ENCODE measurements at places on chromosomes 5 and 9.

GRCh38 chr9:130881516-130881915 is 15.1 kb downstream of the QRFP start:
- DNase-seq, result no peak

DNA sequence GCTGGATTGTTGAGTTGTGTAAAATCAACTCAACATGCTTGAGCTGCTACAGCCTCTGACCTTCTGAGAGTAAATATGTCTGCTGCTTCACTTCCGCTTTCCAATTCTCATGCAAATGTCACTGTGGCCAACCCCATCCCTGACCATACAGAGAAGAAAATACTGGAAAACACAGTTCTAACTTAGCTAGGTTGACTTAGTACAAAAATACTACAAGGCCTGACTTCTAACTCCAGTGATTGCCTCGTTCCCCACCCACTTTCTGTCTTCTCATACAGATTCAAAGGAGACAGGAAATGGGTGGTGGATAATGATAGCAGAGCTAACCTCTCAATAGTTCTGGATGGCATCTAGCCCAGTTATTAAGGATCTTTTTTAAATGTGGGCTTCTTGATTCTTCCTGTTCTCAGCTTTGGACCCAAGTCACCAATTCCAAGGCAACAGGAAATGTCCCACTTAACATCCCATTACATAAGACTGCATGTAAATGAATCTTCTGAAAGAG is 226.6 kb upstream of the SLC24A2 start:
- DNase-seq, result no peak

DNA sequence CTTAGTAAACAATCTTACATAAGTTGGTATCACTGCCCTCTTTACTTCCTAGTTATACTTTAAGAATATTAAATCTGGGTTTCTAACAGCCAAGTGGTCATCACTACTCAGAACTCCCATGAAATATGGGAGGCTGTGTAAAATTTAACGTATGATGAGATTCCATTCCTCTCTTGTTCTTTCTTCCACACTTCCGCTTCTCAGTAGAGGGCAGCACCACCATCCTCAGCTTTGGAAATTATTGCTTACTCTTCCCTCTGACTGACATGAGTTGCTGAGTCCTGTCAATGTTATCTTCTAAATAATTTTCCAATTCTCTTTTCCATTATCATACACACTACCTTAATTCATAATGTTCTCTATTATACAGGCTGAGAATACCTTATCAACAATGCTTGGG is 194.0 kb downstream of the RFX3 start:
- DNase-seq, result no peak

DNA sequence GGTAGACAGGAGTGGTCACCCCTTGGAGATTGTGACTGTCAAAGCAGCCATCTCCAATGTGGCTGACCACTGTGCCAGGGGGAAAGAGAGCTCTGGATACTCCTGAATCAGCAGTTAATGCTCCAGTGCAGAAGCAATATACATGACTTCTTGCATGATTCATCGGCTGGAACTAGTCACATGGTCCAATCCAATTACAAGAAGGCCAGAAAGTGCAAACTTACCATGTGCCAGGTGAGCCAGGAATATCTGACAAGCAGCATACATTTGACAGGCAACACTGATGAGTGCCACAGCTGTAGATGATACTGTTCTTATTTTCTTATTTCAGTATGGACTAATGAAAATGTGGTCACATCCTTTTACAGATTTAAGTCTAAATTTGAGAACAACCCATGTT is 440.0 kb upstream of the MPDZ start:
- no peak for DNase-seq

DNA sequence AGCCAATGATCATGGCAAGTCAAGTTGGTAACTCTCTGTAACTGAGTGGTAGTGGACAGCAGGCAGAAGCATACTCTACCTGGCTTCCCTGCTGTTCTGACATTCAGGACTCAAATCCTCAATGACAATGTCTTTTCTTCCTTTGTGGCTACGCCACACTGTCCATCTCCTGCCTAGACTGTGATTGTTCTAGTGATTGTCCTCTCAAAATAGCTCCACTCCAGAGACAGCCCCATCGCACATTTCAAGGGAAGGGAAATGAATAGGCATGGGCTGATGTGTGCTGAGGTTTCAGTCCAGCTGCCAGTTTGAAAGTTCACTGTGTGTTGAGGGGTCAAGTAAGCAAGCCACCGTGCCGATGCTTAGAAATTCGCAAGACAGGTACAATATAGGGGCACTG is 227.0 kb upstream of the WWC1 start:
- DNase-seq, result no peak

- no peak for DNase-seq
Observed at GRCh38 chr5:154758493-154758892, 3.3 kb downstream of the LARP1 start.

- DNase-seq, result no peak
Observed at GRCh38 chr5:57598756-57599155, 116.1 kb upstream of the ACTBL2 start.

DNA sequence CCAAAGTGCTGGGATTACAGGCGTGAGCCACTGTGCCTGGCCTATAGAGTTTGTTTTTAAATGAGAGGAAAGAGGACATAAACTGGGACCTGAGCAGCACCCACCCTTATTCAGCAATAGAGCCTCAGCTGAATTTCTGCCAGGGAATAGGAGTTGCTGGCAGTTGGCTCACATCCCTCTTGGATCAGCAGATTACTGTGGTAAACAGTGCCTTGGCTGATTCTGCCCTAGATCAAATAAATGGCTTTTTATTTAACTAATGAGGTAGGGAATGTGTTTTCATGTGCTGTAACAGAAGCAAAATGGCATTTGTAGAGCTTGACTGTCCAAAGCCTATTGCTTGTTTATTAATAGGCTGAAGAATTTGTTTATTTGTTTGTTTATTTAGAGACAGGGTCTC is 2.1 kb downstream of the ARHGEF37 start:
- DNase-seq, result no peak

DNA sequence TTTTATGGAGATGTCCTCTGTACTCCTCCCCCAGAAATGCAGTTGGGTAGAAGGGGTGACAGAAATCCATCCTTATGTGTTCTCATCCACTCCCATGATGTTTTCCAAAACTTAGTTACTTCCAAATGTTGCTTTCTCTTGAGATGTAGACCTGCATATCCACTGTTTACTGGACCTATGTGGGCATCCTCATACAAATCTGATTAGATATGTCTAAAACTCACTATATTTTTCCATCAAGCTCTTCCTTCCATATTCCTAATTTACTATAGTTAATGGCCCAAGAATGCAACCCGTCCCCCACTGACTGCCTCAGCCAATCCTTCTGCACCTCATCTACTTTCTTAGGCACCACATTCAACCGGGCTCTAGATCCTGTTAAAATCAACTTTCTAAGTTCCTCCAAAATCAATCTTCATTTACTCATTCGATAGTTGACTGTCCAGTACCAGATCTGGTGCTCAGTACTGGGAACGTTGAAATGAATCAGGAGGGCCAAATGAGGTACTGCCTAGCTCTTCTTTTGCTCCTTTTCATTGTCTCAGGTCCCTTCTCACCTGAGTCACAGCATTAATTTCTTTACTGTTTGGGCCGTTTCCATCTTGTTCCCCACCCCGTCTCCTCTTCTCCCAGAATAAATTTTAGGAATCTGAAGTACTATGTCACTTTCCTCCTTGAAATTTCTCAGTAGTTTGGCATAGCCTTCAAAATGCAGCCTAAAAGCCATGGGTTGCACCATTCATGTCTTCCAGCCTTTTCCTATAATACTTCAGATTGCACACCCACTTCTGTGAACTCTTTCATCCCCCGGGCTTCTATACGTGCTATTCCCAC is 7.9 kb downstream of the PLK2 start:
- no peak for DNase-seq

DNA sequence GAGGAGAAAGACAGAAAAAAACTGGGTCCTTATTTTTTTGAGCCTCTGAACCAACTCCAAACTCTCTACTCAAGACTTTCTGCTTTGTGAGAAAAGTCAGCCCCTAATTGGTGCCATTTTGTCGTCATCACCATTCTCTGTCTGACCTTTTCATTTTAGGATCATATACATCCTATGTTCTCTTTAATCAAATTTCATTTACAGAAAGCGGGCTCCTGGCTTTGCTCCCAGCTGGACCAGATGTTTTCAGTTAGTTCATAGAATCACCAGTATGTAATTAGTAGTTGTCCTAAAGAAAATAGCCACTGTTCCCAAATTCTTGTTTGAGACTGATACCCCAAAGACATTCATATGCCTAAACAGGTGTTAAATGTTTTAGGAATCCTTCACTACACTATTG is 28.6 kb upstream of the SLCO4C1 start:
- no peak for DNase-seq

DNA sequence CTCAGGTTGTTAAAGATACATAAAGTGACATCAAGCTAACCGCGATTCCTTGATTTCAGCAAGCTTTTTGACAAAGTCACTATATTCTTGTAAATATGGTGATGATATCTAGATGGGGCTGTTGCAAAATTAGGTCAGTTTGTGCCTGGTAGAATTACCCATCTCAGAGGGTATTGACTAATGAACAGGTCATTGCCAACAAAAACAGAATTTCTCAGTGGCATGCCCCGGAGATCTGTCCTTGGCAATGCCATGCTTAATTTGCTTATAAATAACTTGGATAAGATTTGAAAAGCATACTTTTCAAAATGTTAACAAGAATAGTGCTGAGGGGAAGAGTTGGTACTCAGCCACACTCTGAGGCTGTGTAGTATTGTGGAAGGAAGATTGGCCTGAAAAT is 783.3 kb upstream of the SEMA6A start:
- no peak for DNase-seq

DNA sequence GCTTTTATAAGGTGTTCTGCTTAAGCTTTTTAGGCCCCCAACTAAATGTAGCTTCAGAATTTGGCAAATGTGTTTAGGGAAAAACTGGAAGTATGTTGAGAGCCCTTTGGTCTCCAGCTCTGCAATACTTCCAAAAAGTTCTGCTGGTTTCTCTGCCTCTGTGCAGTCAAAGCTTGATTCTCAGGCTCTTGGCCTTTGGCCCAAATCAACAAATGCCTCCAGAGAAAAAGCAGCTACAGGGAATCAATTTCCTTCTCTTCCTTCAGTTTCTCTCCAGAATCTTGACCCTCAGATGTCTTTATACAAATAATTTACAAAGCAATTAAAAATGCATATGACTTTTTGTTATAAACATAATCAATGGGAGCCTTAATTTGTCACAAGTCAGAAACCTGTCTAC is 235.7 kb downstream of the COMMD10 start:
- no peak for DNase-seq

- no peak for DNase-seq
Observed at GRCh38 chr5:109546461-109546860, 136.7 kb upstream of the PJA2 start.

DNA sequence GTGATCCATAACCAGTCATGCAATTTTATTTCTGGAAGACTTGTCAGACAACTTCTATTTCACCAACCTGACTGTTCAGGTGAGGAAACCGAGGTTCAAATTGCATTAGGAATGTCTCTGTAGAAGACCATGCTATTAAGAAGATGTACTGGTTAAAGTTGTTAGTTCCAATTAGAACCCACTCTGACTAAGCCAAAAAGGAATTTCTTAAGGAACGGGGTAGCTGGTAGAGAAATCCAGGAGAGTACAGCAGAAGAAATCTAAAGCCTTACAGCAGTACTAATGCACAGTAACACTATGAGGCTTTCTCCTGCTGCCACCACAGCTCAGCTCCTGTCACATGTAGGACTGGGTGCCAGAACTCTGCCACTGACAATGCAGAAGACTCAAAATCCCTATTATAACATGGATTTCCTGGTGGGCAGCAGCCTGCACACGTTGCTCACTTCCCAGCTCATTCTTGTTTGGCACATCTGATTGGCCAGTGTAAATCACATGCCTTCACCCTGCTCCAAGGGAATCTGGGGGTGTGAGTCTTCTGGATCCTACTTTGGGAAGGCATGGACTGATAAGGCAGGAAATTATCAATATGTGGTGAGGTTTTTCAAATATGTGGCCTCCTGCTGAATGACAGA is 37.1 kb downstream of the CAST start:
- DNase-seq, result no peak

DNA sequence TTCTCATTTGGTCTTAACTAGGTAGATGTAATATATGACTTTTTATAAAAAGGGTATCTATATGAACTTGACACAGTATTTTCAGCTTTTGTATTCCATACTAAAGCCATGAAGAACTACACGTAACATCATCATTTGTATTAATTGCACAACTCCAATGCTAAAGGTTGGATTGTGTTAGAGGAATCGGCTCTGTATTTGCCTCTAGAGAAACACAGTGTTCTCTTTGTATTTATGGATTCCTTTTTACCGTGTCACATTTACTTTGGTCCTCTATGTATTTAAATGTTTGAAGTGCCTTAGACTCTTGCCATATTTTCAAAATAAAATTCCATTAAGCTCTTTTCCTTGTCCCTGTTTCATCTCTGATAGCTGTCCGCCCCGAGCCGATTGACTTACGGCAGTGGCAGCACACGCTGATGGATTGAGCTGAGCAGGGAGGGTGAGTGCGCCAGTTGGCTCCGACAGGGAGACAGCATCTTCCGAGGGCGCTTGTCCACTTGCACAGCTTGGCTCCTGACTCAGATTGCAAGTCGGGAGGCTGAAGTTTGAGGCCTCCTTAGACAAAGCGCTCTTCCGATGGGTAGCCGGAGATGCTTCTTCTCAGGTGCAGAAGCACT is 95.6 kb upstream of the DMRT1 start:
- no peak for DNase-seq

DNA sequence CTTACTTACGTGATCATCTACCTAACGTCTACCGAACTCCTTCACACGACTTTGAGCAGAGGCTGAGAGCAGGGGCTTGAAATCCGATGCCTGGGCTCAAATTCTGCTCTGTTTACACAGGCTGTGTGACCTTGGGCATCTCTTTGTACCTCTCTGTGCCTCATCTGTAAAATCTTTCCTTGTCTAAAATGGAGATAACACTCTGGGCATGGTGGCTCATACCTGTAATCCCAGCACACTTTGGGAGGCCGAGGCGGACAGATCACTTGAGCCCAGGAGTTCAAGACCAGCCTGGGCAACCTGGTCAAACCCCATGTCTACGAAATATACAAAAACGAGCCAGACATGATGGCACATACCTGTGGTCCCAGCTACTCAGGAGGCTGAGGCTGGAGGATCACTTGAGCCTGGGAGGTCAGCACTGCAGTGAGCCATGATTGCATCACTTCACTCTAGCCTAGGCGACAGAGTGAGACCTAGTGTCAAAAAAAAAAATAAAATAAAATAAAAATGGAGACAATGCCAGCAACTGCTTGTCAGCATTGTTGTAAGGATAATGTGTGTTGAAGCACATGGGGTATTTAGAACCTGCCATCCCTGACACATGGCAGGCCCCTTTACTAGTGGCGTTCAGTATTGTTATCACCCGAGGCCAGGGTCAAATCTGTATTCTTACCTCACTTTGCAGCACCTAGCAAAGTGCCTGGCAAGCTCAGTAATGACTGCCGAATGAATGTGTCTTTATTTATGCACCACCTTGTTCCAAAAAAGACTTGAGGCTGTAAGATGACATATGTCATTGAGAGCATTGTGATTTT is 32.6 kb upstream of the CRB2 start:
- DNase-seq, result no peak

- no peak for DNase-seq
Observed at GRCh38 chr5:154541553-154541952, 63.5 kb upstream of the HAND1 start.

- DNase-seq, result no peak
Observed at GRCh38 chr5:93034621-93035590, 546.1 kb downstream of the NR2F1-AS1 start.

Data from activated T-cell treated with anti-CD3 and anti-CD28 coated beads for 24 hours (primary cell).